ENCODE measurements at places on chromosomes 11 and 22.

DNA sequence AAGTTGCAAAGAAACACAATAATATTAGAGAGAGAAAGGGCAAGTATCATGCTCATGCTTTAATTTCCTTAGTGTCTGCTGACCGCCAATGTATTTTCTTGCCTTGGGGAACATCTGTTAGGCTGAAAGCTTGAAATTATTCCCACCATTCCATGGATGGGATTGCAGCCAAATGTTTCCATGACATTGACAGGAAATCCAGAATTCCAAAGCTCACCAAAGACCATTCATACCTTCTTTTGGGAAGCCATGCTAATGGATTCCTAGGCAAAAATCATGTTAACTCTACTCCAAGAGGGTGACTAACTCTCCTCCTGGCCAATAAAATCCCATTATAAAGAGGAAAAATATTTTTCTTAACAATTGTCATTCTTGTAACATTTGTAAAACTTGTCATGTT lies 661.4 kb upstream of the FAT3 start:
- no peak for DNase-seq

DNA sequence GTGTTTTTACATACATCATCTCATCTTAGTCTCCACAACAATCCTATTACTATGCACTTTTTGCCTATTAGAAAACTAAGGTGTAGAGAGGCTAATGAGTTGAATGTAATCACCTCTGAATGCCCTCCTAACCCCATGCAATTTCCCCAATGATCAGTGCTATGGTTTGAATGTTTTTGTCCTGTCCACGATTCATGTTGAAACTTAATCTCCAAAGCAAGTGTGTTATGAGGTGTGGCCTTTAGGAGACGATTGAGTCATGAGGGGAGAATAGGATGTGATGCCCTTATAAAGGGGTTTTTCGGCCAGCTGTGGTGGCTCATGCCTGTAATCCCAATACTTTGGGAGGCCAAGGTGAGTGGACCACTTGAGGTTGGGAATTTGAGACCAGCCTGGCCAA lies 2.0 kb upstream of the CCDC73 start:
- DNase-seq = no peak

DNA sequence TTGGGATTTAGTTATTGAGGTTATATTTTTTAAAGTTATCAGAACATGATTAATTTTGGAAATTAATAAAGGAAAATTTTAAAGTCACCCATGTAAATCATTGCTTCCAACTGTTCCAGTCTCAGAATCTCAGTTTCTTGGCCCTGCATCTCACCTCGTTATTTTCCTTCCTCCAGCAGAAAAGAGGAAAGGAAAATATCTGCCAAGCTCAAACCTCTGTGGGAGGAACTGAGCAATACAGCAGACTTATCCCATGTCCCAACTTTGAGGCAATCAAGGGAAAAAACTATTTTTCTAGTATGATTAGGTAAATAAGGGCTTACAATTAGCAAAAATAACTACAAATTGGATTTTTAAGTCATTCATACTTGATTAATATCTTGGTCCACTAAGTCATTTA lies 30.1 kb downstream of the ELMOD1 start:
- no peak for DNase-seq

DNA sequence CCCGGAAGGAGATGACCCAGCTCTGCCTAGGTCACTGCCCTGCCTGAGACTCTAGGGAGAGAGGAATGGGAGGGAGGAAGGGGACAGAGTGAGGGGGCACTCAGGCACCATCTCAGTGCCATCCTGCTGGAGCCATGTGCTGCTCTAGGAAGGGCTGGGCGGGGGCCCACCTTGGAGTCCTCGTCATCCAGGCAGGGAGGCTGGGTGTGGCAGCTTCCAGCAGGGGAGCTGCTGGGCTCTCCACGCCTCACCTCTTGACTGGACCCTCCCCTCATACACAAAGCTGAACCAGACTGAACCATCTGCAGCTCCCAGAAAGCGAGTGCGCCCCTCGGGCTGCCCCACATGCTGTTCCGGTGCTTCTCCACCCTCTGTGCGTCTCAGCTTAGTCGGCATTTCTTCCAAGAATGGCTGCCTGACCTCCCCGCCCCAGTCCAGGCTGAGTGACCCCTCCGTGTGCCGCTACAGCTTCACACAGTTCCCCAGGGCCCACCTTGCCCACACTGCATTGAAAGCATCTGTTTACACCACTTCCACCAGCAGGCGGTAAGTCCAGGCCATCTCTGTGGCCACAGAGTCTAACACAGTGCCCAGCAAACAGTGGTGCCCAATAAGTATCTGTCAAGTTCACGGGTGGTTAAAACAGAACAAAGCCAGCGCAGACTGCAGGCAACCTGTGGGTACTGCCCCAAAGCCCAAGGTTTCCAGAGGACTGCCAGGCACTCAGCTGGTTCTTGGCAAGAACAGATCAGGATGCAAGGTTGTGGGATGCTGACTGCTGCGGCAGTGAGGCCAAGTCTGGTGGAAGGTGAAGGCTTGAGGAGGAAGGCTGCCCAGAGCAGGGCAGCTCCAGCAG lies 9.4 kb upstream of the TRIM29 start:
- no peak for DNase-seq

DNA sequence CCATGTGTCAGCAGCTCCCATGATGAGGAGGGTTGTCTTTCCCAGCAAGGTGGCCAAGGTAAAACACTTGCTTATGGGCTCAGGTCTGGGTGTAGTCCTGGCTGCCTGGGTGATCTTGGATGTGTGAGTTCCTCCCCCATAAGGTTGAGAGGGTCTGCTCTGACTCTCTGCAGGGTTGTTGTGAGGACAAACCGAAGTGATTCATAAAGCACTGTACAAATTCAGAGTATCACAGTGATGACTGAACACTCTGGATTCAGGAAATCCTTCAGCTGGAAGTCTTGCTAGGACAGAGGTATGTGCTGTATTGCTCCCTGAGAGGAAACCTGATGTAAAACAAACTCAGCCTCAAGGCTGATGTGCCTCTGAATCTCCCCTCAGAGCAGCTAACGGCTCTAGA lies 220.9 kb upstream of the PITPNB start:
- DNase-seq = no peak

DNA sequence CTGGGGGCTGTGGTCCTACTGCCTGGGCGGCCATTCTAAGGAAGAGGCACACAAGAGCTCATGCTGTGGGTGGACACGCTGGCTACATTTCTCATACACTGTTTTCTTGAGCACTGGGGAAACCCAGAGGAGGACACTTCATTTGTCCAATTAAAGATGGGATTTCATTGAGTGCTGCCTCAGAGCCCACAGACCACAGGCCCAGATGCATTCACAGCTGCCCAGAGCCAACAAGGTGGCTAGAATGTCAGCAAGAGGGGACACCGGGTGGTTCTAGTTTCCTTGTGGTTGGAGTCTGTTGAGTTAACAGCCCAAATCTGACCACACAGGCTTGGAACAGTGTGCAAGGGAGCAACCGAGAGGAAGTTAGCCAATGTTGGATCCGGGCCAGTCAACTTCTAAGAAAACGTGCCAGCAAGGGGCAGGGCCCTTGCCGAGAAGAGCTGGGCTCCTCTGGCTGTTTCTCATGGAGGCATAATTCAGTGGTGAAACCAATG lies 35.0 kb upstream of the SORL1 start:
- DNase-seq = peak; percentile 17

DNA sequence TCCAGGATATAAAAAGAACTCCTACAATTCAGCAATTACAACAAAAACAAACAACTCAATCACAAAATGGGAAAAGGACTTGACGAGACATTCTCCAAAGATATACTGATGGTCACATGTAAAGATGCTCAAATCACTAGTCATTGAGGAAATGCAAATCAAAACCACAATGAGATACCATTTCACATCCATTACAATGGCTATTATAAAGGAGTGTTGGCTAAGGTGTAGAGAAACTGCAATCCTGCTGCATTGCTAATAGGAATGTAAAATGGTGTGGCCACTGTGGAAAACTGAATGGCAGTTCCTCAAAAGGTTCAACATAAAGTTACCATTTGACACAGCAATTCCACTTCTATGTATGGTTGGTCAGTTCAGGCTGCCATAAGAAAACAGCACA lies 11.8 kb upstream of the TBCEL start:
- DNase-seq = no peak

DNA sequence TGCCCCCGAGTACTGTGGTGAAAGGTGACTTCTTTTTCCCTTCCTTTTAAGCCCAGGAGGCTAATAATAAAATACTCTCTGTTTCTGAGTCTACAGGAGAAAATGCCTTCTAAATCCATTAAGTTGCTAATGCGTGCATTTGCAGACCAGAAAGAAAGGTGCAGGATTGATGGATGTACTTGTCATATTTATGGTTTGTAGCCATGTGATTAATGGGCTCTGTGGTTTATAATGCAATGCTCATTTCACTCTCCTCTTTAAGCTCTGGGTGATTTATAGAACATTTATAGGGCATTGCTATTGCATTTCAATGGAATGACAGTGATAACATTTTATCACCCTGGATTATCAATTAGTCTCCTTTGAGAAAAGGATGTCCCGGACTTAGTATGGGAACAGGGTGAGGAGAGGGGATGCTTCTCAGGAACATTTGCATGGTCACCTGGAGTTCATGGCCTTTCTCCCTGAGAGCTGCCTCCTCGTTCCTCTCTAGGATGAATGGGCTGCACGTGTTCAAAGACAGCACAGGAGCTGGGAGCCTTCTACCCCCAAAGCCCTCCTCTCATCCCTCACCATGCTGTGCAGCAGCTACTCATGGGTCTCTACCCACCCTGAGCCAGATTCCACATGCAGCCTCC lies 82.8 kb upstream of the HMGXB4 start:
- DNase-seq = no peak
